GDM1 (cell line): ENCODE measurements at places on chromosomes 4 and X.

GRCh38 chr4:93771640-93772411, 56.7 kb upstream of the ATOH1 start:
- DNase-seq, result no peak

GRCh38 chrX:111444881-111445280, 32.9 kb upstream of the DCX start:
- no peak for DNase-seq

GRCh38 chr4:73822812-73823504, 13.5 kb upstream of the CXCL6 start:
- peak; percentile 6 for DNase-seq

- no peak for DNase-seq
These were observed 131.6 kb upstream of the TRIM2 start for GRCh38 chr4:153072661-153073060.

GRCh38 chrX:114712466-114712865, 128.6 kb downstream of the HTR2C start:
- DNase-seq, result no peak

GRCh38 chrX:20527558-20528011, 260.9 kb upstream of the RPS6KA3 start:
- no peak for DNase-seq

- no peak for DNase-seq
These were observed 122.6 kb downstream of the RCHY1 start for GRCh38 chr4:75391489-75392166.

GRCh38 chr4:162494935-162495334, 331.1 kb upstream of the FSTL5 start:
- no peak for DNase-seq

DNA sequence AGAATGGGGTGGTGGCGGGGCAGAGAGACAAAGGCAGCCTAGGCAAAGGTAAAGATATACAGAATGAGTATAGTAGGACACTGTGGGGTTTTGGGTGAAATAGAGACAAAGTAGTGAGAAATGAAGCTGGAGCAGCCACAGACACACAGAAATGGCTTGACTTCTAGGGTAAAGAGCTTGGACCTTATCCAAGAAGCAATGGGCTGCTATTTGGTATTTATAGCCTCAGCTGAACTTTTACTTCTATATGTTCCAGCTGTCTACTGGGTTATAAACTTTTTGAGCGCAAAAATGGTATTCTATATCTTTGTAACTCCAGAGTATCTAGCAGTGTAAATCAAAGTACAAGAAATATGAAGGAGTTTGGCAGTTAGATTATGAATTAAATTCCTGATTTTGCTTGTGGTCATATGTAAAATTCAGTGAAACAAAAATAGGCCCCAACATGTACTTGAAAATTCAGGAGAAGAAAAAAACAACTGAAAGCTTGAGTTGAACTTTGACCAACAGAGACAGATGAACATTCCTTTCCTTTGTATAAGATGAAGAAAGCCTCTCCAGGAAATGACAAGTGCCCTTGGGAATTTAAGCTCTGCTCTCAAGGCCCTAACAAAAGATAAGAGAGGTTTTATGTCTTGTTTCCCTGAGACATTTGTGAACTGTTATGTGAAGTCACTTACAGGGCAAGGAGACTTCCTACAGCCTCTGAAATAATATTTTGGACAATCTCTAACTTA, 354.1 kb downstream of the CHIC1 start:
- DNase-seq, result no peak

GRCh38 chr4:55611358-55612059, 19.5 kb upstream of the PDCL2 start:
- DNase-seq, result no peak

- DNase-seq, result no peak
These were observed 11.6 kb downstream of the PDZD4 start for GRCh38 chrX:153818571-153819383.

GRCh38 chrX:16870862-16871815, 977 bp upstream of the RBBP7 start:
- DNase-seq, result peak; percentile 7

DNA sequence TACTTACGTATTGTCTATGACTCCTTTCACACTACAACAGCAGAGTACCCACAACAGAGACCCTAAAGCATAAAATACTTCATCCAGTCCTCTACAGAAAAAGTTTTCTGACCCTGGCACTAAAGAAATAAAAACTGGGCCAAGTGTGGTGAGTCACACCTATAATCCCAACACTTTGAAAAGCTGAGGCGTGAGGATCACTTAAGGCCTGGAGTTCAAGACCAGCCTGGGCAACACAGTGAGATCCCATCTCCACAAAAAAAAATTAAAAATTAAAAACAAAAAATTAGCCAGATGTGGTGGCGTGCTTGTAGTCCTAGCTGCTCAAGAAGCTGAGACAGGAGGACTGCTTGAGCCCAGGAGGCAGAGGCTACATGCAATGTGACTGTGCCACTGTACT, 66.9 kb downstream of the WDFY3 start:
- no peak for DNase-seq

DNA sequence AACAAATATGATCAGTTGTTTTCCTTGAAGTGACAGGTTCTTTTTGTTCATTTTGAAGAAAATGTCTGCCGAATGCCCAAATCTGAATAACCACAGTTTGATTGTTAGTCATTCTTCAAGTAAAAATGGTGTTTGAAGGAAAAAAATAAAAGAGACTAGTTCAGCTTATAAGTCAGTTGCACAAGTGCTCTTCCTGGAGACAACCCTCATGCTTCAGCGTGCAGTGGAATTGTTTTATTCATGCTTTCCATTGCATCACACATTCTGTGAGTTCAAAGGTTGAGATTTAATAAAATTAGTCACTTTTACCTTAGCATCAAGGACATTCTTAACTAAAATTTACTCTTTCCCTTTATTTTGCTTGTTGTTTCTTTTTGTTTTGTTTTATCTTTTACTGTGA, 404.9 kb downstream of the ZNF674 start:
- no peak for DNase-seq

DNA sequence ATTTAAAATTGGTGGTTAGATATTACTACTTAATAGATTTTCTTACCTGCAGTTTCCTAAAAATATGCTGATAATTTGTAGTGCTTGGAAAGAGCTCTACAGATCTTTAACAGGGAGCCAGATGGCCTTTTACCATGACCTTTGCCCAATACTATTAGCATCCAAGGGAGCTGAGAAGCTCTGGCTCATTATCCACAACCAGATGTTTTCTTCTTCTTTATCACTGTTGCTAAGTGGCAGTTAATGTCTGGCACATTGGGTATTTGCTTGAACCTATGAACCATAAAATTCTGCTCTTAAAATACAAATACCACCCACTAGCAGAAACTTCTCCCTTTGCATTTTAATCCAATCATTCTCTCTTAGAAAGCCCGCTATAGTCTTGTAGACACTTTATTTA, 1480.3 kb downstream of the C4orf33 start:
- no peak for DNase-seq

GRCh38 chrX:9605484-9605883, 140.6 kb downstream of the TBL1X start:
- DNase-seq, result no peak

GRCh38 chr4:28073860-28074555, 1213.4 kb downstream of the STIM2 start:
- no peak for DNase-seq

DNA sequence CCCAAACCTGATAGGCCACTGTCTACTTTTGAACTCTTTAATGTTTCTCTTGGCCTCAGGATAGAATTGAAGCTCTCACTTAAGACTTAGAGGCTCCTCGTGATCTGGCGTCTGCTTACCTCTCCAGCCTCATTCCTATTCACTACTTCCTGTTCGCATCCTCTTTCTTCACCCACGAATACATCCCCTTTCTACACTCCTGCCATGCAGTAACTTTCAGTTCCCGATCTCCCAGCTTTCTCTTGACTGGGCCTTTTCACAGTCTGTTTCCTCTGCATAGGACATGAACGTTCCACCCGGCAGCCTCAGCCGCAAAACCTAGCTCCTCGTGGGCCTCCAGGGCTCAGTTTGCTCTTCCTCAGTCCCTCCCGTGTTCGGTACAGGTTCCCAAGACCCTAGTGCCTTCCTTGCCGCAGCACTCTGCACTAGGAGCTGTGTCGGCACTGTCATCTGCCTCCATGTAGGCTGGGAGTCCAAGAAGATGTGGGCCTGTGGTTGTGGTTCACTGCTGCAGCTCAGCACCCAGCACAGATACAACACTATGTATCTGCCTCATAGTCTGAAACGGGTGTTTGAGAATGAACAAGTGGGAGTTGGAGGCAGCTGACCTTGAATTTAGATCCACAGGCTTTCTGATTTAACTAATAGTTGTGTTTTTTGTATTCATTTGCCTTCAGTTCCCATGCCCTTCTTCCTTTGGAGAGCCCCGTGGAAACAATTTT, 15.8 kb downstream of the RPL39 start:
- DNase-seq, result no peak

DNA sequence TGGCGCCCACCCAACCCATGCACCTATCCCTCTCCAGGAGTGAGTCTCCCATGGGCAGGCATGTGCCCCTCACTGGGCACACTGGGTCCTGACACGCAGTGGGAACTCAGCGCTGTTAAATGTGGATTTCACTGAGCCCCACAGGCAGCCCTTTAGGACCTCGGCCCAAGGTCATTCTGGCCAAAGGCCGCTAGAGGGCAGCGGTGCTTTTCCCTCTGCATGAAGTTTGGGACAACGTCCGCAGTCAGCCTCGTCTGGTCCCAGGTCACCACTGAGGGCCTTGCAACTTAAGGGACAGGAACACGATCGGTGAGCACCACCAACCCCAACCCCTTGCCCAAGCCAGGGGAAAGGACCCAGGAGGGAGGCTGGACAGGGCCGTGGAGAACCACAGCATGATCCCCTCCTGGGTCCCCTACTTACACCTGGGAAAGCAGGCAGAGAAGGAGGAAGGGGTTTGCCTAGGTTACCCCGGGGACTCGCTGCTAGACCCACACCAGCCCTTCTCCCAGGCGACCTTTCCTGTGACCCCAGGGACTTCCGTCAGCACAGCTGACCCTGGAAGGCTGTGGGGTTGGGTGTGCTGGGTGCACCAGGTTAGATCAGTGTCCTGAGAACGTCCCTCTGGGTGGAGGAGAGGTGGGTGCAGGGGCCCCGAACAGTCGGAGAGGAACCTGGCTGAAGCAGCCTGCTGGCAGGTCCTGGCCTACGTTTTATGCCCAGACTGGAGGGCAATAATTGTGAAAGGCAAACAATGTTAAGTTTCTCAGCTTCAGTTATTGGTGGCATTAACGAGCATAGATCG, 24.0 kb downstream of the CYTL1 start:
- DNase-seq, result peak; percentile 72

DNA sequence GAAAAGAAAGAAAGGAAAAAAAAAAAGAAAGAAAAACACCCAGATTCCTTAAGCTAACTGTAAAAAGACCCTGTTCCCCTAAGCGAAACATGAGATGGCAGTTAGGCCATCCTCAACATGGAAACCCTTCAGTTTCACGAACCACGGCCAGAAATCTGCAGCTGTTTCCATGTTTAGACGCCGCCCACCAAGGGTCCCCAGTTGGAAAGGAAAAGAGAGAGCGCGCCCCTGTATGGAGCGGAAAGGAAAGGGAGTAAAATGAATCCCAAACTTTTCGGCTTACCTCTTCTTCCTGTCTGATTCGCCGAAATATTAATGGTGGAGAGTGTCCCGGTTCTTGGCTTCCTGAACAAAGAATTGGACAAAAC, 38.3 kb downstream of the MGARP start:
- DNase-seq, result no peak

- no peak for DNase-seq
These were observed 44.1 kb upstream of the SH3RF1 start for GRCh38 chr4:169314906-169315305.

GRCh38 chrX:119466970-119467369, 1.3 kb upstream of the SLC25A5 start:
- DNase-seq, result no peak

DNA sequence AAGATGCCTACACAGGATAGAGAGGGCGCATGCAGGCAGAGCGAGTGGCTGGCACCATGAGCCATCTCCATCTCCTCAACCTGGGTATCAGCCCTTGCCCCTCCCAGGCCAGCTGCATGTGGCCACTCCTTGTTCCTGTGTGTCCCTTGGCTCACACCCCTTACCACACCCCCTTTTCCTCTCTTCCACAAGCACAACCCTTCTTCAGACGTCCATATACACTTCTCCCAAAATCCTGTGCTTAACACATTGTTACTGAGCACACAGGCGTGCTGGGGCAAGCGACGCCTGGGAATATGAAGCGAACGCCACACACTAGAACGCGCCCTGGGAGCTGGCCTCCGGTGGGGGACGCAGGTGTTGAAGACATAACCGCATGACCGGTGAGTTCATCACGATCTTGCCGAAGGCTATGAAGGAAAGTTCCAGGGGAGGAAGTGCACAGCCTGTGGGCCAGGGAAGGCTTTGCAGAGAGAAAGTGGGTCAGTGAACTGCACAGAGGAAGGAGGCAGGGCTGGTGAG, 19.1 kb upstream of the KIAA0232 start:
- DNase-seq, result no peak
